ENCODE measurements at places on chromosomes 2 and 18. TPM values are rescaled to one million over a fixed set of nuclear protein-coding genes. Genes with fewer than 3 reads are reported as not detected.
A peak's percentile ranks its signal among the peaks of the same experiment; 100 is the strongest.

GRCh38 chr2:218605432-218605831 is 2.3 kb upstream of the PLCD4 start:
- DNase-seq = no peak
- H3K4me3 ChIP-seq = no peak overlapping the region
- peaks cover 10% of the 10 kb centered on the region for H3K27me3 ChIP-seq

GRCh38 chr18:14089191-14089590 is 43.0 kb downstream of the ZNF519 start:
- H3K4me3 ChIP-seq = no peak overlapping the region
- H3K27ac ChIP-seq = no peak overlapping the region
- no peaks in the 10 kb centered on the region for H3K27me3 ChIP-seq
- H3K36me3 ChIP-seq = no peaks in the 10 kb centered on the region
- no peaks in the 10 kb centered on the region for H3K4me1 ChIP-seq
- no peak for DNase-seq

DNA sequence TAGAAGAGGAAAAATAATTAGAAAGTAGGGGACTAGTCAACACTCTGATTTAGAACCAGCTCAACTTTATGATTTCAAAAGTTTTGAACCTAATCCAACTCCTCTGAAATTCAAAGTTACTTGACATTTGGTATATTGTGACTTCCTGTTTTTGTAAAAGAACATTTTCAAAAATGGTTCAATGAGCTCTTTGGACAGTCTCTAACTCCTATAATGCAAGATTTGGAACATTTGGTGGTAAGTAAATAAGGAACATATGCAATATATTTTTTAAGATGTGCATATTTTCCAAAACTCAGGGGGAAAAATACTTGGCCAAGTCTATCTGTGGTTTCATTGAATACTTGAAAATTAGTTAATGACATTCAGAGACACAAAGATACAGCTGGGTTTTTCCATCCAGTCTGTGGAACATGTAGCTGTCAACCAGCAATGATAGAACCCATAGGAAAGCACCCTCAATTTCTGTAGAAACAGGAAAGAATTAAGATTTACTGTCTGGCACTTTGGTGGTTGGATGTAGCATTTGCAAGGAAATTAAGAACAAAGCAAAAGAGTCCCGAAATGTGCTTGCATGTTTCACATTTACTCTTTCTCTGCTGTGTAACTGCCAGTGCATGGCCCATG is 17.0 kb upstream of the ANKRD44 start:
- no peak for DNase-seq
- H3K27ac ChIP-seq = peak overlapping the region; percentile 98
- peaks cover 58% of the 10 kb centered on the region for H3K4me1 ChIP-seq
- H3K27me3 ChIP-seq = no peaks in the 10 kb centered on the region
- peak overlapping the region; percentile 35 for H3K4me3 ChIP-seq
- peaks cover 15% of the 10 kb centered on the region for H3K36me3 ChIP-seq

DNA sequence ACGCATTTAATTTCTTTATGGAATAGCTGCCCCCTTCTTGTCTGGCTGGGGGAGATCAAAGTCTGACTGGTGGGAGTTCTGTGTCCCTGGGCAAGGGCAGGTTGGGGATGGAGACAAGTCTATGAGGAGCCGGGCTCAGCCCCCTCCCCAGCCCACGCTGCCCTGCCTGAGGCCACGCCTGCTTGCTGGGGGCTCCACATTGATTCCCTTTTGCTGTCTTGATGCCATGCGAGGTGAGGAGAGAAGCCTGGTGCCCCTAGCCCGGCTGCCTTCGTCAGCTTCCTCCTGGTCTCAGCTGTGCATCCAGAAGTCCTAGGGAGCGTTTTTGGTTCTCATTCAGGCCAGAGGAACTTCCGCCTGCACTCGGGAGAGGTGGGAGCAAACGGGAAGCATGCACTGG is 247.9 kb downstream of the NDUFA10 start:
- H3K4me3 ChIP-seq = no peak overlapping the region
- H3K27ac ChIP-seq = no peak overlapping the region
- no peak for DNase-seq
- H3K36me3 ChIP-seq = no peaks in the 10 kb centered on the region
- no peaks in the 10 kb centered on the region for H3K27me3 ChIP-seq

DNA sequence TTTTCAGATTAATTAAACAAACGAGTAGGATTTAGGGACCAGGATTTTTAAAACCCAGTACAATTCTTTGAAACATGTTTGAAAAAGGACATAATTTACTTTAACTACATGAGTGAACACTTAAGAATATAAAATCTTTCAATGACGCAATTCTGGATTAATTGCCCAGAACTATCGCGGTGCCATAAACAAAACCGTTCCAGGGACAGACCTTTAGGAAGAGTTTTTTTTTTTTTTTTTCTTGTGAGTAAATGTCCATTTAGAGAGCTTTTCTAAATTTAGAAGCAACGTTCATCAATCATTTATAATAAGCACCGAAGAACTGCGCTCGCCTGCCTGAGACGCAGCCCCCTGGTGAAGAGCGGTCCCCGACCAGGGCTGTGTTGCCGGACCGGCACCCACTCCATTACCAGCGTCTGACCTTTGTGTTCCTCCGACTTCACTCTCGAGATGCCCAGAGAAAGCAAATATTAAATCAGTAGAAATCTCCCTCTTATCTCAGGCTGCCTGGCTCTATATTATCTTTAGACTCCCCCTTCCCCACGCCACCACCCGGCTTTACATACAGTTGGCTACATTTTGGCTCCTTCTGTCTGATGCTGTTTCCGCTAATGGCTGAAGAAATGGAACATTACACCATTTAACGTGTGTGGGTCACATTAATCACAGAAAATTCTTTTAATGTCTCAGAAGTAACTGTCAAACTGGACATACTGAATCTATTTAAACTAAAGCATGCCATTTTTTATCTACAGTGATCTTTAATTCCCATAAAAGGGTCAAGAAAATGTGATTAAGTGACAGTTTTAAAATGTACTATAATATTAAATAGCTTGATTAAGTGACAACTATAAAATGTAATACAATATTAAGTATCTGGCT is 364.0 kb upstream of the MEIS1 start:
- DNase-seq = no peak
- H3K36me3 ChIP-seq = no peaks in the 10 kb centered on the region
- no peaks in the 10 kb centered on the region for H3K27me3 ChIP-seq
- H3K4me3 ChIP-seq = no peak overlapping the region
- H3K4me1 ChIP-seq = no peaks in the 10 kb centered on the region
- no peak overlapping the region for H3K27ac ChIP-seq

DNA sequence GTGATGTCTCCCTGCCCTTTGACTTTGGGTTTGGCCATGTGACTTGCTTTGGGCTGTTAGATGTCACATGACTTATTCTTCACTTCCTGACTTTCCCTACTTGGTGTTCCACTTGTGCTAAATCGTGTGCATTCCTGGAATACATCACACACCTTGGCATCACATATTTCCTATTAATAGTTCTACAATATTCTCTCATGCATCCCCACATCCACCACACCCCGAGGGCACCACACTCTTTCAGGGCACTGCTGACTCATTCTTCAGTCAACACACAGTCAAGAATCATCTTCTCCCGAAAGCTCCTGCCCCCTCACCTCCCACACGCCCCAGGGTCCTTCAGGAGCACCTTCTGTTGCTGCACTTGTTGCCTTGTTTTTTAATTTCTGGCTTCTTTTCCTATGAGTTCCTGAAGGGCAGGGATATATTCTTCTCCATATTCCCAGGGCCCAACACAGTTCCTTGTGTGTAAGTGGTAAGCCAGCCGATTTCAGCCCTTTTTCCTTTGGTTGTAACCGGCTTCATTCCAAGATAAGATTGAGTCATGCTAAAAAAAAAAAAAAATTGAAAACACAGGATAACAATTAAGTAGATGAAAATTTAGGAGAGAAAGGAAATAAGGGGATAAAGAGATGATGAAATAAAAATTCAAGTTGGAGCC is 341.4 kb downstream of the SLC4A3 start:
- peaks cover under 1% of the 10 kb centered on the region for H3K27me3 ChIP-seq
- no peaks in the 10 kb centered on the region for H3K36me3 ChIP-seq
- DNase-seq = no peak
- H3K27ac ChIP-seq = no peak overlapping the region
- no peak overlapping the region for H3K4me3 ChIP-seq
- H3K4me1 ChIP-seq = no peaks in the 10 kb centered on the region

DNA sequence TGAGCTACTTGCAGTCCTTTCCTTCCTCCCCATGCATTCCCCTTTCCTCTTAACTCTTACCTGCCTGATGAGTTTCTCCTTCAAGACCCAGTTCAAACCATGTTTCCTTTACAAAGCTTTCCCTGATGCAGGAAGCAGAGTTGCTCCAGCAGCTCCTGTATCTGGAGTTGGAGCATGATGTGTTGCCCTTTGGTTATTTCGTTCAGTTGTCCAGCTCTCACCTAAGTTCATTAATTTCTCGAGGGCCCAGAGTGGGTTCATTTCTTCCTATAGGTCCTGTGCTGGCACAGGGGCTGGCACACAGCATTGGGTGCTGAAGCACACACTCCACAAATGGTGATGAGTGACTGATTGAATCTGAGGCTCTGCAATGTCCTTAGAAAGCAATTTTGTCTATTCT is 23.0 kb upstream of the TMEM214 start:
- no peaks in the 10 kb centered on the region for H3K4me1 ChIP-seq
- DNase-seq = no peak
- peaks cover 16% of the 10 kb centered on the region for H3K27me3 ChIP-seq
- no peak overlapping the region for H3K27ac ChIP-seq
- H3K4me3 ChIP-seq = no peak overlapping the region
- H3K36me3 ChIP-seq = peaks cover 1% of the 10 kb centered on the region

- H3K4me1 ChIP-seq = no peaks in the 10 kb centered on the region
- no peak overlapping the region for H3K27ac ChIP-seq
- no peak for DNase-seq
- no peaks in the 10 kb centered on the region for H3K27me3 ChIP-seq
- no peak overlapping the region for H3K4me3 ChIP-seq
- no peaks in the 10 kb centered on the region for H3K36me3 ChIP-seq
These were observed 55.3 kb downstream of the C2orf76 start for GRCh38 chr2:119311371-119311770.

- H3K36me3 ChIP-seq = no peaks in the 10 kb centered on the region
- peaks cover 3% of the 10 kb centered on the region for H3K27me3 ChIP-seq
- peak; percentile 71 for DNase-seq
- H3K27ac ChIP-seq = peak within 1 kb of the TSS; percentile 79
These were observed at the start of gene DYNC2LI1 for GRCh38 chr2:43773876-43774613. DYNC2LI1 (plus strand) TSS chr2:43774039; CDS start chr2:43774139, 100 bp downstream.

DNA sequence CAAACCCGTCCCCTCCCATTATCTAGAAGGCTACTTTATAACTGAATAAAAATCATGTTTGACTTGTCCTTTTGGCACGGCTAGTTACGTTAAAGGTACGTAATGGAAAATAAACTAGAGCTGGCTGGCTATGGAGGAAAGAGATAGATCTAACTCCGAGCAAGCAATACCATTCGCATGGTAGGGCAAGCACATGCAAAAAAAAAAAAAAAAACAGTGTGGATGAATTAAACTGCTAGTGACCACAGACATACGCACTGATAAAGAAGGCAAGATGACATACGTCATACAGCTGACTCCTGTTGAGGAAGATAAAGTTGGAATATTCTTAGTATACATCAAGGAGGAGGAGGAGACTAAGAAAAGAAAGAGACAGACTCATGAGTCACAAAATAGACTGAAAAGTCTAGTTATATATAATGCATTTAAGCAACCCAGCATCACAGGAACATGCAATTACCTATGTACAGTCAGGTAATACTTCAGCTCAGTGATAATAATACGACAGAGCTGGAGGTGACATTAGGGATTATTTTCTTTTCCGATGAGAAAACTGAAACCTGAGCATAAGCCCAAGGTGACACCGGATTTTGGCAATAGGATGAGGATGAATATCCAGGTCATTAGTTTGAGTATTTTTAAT is 37.9 kb upstream of the NARS1 start:
- H3K4me3 ChIP-seq = no peak overlapping the region
- no peak overlapping the region for H3K27ac ChIP-seq
- no peak for DNase-seq
- H3K4me1 ChIP-seq = peaks cover 4% of the 10 kb centered on the region
- no peaks in the 10 kb centered on the region for H3K27me3 ChIP-seq

DNA sequence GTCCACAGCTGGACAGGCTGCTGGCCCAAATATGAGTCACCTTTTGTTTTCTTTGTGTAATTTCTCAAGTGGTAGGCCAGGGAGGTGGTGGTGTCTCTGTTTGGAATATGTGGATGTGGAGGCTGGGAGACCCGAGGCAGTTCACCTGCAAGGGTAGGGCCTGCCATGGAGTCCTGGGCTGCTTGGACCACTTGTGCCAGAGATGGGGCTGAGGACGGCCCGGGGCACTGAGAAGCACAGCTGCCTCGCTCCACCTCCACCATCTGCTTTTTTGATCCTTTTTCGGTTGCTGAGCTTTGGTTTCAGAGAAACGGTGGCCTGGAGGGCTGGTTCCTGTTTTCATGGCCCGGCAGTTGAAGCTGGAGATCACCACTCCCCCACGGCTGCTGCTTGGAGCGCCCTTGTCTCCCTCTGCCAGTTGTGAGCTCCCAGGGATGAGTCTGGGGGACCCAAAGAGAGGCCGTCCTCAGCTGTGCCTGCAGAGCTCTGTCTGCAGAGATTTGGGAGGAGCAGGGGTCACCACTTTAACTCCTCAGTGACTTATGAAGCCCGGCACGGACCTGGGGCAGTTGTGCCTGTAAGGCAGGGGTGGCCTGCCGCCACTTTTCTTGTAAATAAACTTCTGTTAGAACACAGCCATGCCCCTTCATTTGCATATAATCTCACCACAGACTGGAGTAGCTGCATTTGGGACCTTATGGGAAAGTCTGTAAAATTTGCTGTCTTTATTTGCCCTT is 67.6 kb upstream of the MCFD2 start:
- no peaks in the 10 kb centered on the region for H3K27me3 ChIP-seq
- H3K4me1 ChIP-seq = peaks cover 87% of the 10 kb centered on the region
- DNase-seq = no peak
- H3K27ac ChIP-seq = peak overlapping the region; percentile 78
- H3K36me3 ChIP-seq = peaks cover 25% of the 10 kb centered on the region

- H3K4me3 ChIP-seq = no peak overlapping the region
- H3K27me3 ChIP-seq = no peaks in the 10 kb centered on the region
- H3K27ac ChIP-seq = no peak overlapping the region
- H3K4me1 ChIP-seq = peaks cover 27% of the 10 kb centered on the region
- DNase-seq = peak; percentile 36
These were observed 31.2 kb upstream of the TBR1 start for GRCh38 chr2:161384864-161385263.

DNA sequence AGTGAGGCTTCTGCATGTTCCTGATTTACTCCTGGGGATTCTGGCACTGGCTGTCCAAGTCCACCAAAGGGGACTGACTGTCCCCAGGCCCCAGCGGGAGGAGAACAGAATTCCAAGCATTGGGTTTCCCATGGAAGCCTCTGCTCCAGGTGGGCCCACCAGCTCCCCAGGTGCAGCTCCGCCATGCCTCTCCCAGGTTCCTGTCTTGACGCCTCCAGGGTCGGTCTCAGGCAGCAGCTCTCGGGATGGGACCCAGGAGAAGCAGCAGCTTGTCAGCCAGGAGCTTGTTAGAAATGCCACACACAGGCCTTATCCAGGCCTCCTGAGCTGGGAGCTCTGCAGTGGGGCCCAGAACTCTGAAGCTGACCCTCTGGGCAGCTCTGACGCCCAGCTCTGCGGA is 47.9 kb downstream of the DCDC2C start:
- H3K4me3 ChIP-seq = no peak overlapping the region
- H3K4me1 ChIP-seq = no peaks in the 10 kb centered on the region
- no peak overlapping the region for H3K27ac ChIP-seq

BMPR2 gene
- 6.1 TPM for total RNA-seq

GDF7 gene
- 0.10 TPM for total RNA-seq

UGT1A7 gene
- total RNA-seq = not detected

TWIST2 gene
- not detected for total RNA-seq

Data from activated T-helper 1 cell treated with anti-CD3 and anti-CD28 coated beads, Interleukin-12 subunit alpha, Interleukin-12 subunit beta, Interleukin-2, Interleukin-4 antibody, amounts not matched to agents 30 ng/mL and 10 ng/mL and 1 ng/mL, durations not matched to agents 14 hours and 24 hours and 36 hours (primary cell).